ENCODE measurements at places on chromosomes 3 and 15.
A peak's percentile ranks its signal among the peaks of the same experiment; 100 is the strongest.

DNA sequence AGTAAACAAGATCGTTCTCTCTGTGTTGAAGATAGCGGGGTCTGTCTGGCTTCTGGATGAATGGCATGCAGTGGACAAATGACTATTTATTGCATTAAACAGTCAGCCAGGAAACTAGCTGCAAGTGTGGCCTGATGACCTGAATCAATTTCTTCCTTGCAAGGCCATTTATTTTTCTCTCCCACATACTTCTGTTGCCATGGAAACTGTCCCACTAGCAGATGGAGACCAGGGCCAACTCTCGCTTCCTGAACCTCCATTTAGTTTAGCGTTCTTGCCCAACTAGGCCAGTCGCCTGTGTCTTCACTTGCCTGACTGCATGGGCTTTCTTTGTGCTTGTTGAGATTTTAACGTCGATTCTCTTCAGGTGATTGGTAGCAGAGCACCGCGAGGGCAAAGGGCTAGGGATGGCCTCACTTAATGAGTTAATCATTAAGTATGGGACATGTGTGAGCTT is 27.6 kb downstream of the LMCD1 start:
- no peak for DNase-seq

GRCh38 chr15:100713163-100713867 is 110.9 kb downstream of the ASB7 start:
- DNase-seq, result no peak

DNA sequence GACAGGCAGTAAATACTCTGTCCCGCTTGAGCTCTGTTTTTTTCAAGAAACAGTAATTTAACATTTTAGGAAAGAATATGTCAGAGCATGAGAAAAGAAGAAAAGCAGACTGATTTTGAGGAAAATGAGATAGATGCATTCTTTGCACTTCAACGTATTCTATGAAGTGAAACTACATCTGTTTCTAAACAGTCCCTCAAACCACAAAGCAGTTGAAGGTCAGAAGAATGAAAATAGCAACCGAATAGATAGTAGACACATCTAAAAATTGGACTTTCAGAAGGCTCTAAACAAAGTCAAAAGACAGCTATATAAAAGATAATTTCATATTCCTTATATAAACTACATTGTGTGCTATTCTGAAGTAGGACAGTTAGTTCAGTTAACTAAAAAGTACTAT is 172.6 kb upstream of the LRRC3B start:
- no peak for DNase-seq

DNA sequence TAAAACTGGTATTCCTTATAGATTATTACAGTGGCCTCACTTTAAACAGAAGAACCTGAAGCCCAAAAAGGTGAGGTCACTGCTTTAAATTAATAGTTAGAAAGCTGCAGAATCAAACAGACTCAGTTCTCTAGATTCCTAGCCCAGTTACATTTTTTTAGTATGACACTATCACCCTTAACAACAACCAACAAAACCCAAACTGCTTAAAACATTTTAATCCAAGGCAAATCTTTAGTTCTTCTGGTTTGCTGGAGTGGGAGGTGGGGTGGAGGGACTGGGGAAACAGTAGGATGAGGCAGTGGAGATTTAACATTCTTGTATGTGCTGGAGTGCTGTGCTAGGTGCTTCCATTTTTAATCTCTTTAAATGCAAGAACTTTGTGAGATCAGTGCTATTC is 631.6 kb upstream of the KCNMB2 start:
- DNase-seq, result no peak

- no peak for DNase-seq
These were observed 70.7 kb upstream of the UBE2E1 start for GRCh38 chr3:23735062-23735461.

DNA sequence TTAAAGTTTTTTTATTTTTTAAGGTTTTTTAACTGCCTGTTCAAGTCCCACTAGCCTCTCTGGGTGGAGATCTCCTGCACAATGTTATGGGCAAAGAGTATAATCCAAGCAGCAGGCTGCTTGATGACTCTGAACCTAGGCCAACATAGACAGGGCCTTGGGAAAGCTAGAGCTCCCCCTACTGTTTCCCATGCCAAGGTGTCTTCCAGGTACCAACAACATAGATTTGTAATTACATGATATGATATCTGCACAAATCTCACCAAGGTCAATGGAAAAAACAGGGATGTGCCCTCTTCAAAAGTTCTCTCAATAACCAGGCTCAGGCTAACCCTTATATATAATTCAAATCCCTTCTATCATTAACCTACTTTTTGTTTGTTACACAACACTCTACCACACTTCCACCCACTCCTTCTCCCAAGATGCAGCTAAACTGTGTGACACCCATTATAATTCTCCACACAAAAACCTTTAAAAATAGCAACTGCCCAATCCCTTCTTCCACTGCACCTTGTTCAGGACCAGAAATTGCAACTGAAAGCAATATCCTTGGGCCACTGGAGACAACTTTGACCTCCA is 43.8 kb downstream of the RBM15B start:
- peak; percentile 10 for DNase-seq

GRCh38 chr15:20671675-20672074 is 130.1 kb upstream of the GOLGA6L6 start:
- DNase-seq, result no peak

GRCh38 chr3:124325248-124325647 is 333.3 kb upstream of the ROPN1 start:
- no peak for DNase-seq

DNA sequence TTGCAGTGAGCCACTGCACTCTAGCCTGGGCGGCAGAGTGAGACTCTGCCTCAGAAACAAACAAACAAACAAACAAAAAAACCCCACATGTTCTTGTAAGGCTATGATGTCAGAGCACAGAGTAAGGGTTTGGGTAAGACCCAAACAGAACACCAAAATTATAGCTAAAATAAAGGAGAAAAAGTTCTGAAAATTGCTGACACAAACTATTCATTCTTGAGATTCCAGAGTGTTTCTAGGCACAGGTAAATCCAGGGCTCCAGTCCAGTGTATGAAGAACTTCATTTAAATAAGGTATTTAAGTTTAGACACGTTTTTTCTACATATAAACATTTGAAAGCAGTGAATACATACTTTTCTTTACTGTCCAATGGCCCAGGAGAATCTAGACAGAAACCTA is 3.9 kb downstream of the CDC25A start:
- no peak for DNase-seq

All from skeletal muscle cell (primary cell).